Stimulated activated CD4-positive, alpha-beta T cell treated with anti-CD3 and anti-CD28 coated beads, Interleukin-15, amount 100 ng/mL, for 24 hours (primary cell): ENCODE measurements at places on chromosomes 7 and 10.
A peak's percentile ranks its signal among the peaks of the same experiment; 100 is the strongest.

- DNase-seq, result no peak
Observed at GRCh38 chr7:29990931-29991330, 1.3 kb upstream of the SCRN1 start.

- DNase-seq, result no peak
Observed at GRCh38 chr7:82755705-82756551, 312.4 kb upstream of the CACNA2D1 start.

DNA sequence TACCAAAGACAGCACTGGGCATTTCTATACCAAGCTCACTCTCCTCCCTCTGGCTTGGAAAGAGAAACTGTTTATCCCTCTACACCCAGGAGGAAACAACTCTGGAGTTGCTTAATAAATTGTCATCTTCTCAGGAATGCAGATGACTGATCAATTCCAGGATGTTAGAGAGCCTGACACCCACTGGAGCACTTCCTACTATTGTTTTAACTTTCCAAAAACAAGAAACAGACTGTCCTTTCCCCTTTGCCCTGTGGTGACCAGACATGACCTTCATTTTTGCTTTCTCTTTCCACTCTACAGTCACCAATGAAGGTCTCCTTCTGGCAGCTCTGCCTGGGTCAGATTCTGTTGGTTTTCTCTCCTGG is 19.6 kb downstream of the GIMAP4 start:
- no peak for DNase-seq

- DNase-seq, result no peak
Observed at GRCh38 chr7:71486856-71487628, 355.1 kb downstream of the GALNT17 start.

GRCh38 chr10:133261726-133262325 is 14.8 kb downstream of the ADAM8 start:
- DNase-seq, result peak; percentile 90

- no peak for DNase-seq
Observed at GRCh38 chr7:92823042-92823441, 13.3 kb downstream of the CDK6 start.

DNA sequence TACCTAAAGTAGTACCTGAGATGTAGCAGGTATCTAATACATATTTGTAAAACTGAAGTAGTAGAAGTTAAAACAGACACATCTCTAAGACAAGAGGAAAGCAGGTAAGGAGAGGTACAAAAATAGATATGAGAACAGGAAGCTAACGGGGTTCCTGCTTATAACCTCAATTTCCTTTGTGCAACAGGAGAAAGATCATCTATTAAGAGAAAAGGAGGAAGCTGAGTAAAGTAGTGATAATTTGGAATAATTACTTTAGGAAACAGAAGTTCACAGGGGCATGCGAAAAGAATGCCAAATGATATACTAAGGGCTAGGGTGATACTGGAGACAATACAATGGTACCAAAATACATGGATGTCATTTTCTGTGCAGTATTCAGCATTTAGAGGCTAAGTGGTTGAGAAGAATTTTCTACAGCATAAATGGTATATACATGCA is 108.7 kb downstream of the NRBF2 start:
- no peak for DNase-seq

DNA sequence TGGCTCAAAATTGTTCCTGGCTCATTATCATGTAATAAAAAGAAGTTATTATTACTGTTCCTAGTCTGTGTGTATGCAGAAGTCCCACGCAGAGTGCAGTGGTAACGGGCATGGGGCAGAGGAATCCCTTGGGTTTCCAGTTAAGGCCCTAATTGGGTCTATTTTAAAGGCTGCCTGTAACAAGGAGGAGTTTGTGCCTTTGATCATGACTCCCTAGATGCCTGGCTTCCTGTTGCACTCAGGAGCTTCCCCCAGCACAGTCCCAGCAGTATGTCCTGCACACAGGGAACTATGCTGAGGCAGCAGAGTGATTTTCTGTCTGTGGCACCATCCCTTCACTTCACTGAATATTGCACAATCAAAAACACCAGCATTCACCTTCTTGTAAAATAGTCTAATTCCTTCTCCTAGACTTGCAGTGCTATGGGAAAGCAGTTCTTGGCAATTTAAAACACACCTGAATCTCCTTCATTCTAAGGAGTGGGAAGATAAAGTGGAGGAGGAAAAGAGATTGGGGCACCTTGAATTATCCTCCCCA is 22.9 kb downstream of the SORCS1 start:
- DNase-seq, result no peak

DNA sequence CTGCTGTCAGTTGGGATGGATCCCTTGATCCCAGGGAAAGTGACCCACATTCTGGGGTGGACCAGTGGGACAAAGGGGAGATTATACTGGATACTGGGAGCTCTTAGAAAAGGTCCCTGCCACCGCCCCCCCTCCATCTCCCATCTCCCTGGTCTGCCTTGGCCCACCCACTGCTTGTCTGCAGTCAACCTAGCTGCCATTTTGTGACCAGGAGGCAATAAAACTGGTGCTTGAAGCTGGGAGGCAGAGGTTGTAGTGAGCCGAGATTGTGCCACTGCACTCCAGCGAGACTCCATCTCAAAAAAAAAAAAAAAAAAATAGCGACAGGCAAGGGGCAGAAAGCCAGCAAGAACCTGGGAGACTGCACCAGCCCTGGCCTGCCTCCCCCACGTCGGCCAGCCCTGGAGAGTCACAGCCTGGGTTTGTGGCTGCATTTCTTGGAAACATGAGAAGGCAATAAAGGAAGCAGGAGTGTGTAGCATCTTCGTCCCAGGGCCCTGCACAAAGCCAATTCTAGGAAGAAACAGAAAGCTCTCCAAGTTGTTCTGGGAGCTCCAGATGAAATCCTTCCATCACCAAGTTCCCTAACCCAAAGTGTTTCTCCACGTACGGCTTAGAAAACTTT is 4.7 kb upstream of the ARPC1B start:
- DNase-seq, result no peak

DNA sequence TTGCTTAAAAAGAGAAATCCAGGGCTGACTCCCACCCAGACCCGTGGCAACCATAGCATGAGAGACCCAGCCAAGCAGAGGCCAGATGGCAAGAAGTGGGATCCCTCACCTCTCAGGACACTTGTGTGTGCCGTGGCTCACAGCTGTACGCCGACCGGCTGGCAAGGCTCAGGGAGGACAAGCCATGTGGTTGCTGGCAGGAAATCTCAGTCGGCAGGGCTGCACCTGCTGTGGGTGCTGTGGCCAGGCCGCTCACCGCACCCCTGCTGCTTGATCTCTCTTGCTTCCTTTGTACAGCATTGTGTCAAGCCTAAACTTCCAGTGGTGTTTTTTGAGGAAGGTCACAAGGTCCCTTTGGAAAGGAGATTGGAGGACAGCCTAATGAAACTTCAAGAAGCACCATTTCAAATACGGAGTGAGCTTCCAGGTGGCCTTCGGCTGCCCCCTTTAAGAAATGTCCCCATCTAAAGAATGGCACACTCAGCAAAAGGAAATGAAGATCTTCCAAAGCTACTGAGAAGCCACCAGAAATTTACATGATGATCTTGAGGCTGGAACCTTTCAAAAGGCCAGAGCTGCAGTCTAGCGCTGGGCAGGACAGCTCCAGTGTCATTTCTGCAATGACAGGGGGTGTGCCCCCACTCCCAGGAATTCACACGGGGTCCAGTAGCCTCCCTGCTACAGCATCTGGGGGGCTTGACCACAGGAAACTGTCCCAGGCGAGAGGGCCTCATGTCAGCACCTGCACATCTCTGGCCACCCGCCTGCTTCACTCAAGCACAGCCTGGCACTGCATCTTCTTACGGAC is 409.0 kb upstream of the MGMT start:
- peak; percentile 54 for DNase-seq

DNA sequence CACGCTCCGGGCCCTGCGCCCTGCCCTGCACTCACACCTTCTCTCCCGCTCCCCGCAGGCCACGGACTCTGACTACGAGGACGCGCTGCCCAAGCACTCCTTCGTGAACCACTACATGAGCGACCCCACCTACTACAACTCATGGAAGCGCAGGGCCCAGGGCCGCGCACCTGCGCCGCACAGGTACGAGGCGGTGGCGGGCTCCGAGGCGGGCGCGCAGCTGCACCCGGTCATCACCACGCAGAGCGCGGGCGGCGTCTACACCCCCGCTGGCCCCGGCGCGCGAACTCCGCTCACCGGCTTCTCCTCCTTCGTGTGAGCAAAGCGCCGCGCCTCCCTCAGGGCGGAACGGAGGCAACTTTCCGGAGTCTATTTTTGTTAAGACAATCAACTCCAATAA is 417.0 kb upstream of the FOXK1 start:
- DNase-seq, result no peak

DNA sequence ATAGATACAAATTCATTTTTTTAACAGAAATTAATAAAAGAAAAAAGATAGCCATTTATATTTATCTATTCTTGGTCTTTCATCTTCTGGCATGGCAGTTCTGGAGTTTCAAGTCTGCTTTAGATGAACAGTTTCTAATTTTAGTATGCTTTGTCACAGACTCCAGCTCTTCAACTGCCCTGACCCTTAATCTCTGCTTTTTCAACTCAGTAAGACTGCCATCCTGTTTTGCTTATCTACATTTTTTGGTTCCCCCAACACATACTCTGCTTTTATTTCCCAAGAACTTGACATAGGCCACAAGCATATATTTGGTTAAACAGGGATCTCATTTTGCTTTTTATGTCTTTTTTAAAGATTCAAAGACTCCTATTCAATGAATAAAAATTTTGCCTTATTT is 309.3 kb upstream of the KCND2 start:
- DNase-seq, result no peak

DNA sequence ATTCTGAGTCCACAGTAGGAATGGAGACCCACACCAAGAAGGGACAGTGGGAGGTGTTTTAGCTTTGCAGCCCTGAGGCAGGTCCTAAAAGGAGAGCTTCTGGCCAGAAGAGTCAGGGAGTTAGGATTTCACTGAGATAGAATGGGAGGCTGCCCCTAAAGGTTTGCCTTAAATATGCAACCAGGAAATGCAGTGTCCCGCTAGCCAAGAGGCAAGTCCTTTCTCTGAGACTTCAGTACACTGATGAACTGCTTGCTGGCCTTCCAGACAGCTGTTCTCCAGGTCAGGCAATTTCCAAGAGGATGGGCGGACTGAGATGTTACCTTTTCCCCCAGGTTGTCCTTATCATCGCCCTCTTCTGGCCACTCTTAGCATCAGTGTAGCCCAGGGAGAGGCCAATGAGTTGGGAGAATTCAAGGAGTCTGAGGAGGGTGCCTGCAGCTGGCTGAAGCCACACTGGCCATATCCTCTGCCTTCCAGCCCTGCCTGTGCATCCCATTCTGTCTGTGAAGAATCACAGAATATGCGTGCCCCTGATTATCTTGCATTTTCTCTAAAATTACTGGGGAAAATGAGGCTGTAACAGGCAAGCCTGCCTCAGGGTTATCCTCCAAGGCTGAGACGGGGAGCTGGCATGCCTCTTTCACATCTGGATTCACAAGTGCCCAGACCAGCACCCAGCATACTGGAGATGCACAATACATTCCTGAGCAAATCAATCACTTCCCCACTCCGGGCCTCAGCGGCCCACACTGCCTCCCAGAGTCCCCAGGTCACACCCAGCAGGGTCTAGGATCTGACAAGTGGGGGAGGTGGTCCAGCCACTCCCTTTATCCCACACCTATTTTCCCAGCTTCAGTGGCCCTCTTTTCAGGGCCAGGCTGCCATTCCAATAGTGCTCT is 2.4 kb downstream of the TLL2 start:
- DNase-seq, result peak; percentile 47

DNA sequence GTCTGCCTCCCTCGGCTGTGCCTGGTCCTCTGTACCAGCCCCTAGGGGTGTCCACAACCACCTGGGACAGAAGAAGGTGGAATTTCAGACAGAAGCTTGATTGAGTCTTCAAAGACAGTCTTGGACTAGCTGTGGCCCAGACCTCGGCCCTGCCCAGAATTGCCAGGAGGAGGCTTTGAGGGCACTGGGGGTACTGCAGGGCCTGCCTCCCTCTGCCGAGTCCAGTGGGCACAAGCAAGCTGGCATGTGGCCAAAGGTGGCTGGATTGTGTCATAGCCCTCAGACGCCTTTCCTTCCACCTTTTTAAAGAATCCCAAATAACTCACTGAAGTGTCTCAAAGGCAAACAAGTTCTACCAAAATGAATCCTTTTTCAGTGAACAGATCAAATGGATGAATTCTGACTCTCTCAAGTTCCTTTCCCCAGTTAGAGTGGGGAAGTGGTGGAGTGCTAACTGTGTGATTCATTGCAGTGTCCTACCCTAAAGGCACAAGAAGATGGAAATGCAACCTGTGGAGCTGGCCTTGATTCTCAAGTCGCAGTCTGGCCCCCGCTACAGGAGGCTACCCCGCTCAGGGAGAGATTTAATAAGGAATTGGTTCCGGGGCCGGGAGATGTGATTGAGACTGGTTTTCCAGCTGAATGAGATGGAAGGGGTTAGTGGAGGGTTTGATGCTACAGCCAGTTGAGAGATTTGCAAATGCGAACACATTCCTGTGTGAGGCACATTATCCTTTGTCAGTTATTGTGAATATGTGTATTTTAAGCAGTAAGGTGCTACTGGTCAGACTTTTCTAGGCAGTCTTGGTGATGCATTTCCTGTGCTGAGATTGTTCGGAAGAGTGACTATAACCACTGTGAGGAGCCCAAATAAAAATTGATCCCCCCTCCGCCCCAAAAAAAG is 28.8 kb upstream of the SLC26A4 start:
- no peak for DNase-seq

GRCh38 chr10:30607814-30608213 is 21.7 kb downstream of the LYZL2 start:
- no peak for DNase-seq

GRCh38 chr7:115511330-115511729 is 519.2 kb downstream of the TFEC start:
- DNase-seq, result no peak

GRCh38 chr10:48545462-48546145 is 59.3 kb downstream of the ARHGAP22 start:
- DNase-seq, result no peak

DNA sequence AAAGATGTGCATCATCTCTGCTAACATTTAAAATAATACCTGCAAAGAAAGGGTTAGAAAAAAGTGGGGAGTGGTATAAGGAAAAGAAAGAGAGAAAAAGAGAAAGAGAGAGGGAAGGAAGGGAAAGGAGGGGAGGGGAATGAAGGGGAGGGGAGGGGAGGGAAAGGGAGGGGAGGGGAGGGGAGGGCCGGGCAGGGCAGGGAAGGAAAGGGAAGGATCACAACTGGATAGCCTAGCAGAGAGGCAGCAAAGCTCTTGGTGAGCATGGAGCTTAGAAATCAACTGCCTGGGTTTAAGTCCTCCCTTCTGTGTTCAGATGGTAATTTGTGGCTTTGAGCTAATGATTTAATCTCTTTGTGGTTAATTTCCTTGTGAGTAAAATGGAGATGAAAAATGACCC is 5.4 kb upstream of the FAM237B start:
- DNase-seq, result no peak

GRCh38 chr10:103281753-103282152 is 4.8 kb downstream of the INA start:
- DNase-seq, result no peak
